ENCODE measurements at places on chromosomes 7 and 10.
A peak's percentile ranks its signal among the peaks of the same experiment; 100 is the strongest.

- no peak for DNase-seq
Observed at GRCh38 chr7:116552602-116553001, 27.8 kb downstream of the CAV1 start.

DNA sequence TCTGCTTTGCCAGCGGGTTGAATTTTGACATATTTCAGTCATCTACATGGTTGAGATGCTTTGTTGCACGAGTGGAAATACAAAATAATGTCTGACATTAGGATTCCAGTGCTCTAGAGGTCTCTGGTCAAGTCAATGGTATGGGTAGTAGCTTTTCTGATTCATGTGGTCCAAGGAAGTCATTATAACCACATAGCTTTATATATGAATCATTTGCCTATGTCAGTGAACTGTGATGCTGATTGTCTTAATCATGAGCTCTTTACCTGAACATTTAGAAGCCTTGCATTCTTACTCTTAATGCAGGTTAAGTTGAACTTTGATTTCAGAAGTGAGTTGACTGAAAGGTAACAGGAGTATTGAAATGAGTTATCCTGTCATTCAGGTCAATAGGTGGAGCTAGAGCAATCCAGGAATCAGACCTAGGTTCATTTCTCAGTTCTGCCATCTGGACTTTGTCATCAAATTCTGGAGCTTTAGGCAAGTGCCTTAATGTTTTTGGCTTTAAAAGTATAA lies 3.3 kb downstream of the MAPK8 start:
- DNase-seq: peak; percentile 62

- peak; percentile 59 for DNase-seq
Observed at GRCh38 chr7:83413424-83413823, 235.5 kb downstream of the SEMA3E start.

DNA sequence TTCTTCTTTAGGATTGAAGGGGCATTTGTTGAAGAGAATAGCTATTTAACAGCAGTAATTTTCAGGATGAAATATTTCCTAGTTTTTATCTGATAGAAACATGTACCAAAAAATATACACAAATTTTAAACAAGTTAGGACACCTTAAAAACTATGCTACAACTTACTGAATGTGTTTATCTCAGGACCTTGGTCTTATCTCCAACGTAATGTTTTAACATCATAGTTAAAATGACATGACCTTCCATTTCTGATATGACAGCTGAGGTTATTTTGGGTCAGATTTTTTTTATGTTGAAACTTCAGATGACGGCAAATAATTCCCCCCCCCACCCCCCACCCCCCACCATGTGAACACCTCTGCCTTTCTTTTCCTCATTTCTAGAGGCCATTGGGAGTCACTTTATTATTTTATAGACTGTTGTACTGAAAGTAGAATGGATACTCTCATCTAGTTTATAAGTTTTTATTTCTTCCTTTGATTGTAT lies 8.0 kb downstream of the MRLN start:
- DNase-seq: no peak

- DNase-seq: peak; percentile 57
Observed at GRCh38 chr7:111438369-111439289, 123.7 kb downstream of the IMMP2L start.

DNA sequence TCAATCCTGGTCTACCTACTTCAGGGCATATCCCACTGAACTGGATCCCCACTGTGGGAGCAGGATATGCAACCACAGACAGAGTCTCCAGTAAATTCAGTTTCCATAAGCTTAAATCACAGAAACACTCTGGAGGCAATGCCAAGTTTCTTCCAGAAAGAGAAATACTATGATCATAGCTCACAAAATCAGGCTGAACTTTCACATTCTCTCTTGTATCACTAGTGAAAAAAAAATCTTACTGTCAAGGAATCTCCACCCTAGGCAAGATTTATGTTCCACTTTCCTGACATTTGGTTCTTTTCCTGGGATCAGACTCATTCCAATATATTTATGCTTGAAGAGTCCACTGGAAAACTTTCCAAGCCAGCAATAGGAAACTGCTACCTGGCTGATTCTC lies 749.0 kb downstream of the SUGCT start:
- no peak for DNase-seq

DNA sequence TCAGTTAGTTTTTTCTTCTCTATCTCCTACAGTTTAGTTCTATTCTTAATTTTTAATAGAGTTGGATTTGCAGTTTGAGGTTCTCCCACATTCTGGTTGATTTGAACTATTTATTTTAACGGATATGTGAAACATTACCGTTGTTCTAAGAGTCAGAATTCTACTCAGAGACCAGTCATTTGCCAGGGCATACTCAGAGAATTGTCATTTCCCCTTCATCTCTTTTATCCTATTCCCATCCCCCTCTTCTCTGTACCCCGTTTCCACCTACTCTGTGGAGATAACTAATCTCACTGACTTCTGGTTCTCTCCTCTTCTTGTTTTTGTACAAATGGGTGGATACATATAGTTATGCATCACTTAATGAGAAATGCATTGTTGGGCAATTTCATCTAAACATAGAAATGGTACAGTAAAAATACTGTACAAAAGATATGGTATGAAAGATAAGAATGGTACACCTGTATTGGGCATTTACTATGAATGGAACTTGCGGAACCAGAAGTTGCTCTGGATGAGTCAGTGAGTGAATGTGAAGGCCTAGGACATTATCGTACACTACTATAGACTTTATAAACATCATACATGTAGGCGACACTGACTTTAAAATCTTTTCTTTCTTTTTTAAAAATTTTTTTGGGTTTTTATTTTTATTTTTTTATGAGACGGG lies 53.1 kb downstream of the INPP5F start:
- no peak for DNase-seq

DNA sequence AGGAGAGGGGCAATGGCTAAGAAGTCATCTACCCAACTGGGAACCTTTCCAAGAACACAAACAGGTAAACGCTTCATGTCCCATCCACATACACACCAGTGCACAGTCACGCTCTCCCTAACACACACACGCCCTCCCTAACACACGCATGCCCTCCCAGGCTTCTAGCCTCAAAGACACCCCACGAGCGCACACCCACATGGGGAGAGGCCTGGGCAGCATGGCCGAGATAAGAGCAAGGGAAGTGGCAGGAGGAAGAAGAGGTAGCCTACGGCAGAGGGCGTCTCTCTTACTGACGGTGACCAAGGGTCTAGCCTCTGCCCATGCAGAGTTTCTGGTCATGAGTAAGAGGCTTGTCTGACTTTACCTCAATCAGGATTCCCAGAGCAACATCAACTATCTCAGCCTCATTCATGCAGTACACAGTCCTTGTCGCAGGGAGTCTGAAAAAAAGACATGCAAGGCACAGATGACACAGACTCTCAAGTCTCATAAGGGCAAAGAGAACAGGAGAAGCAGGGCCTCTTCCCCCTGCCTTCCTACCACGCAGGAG lies 3.1 kb downstream of the CYREN start:
- DNase-seq: no peak

- no peak for DNase-seq
Observed at GRCh38 chr7:22992874-22993840, 20.8 kb downstream of the HYCC1 start.
